Bronchial epithelial cell (primary cell): ENCODE measurements at places on chromosomes 5 and 9. TPM values are rescaled to one million over a fixed set of nuclear protein-coding genes. Genes with fewer than 3 reads are reported as not detected.

- no peak for DNase-seq
These were observed 2.1 kb downstream of the CERCAM start for GRCh38 chr9:128422783-128423150.

DNA sequence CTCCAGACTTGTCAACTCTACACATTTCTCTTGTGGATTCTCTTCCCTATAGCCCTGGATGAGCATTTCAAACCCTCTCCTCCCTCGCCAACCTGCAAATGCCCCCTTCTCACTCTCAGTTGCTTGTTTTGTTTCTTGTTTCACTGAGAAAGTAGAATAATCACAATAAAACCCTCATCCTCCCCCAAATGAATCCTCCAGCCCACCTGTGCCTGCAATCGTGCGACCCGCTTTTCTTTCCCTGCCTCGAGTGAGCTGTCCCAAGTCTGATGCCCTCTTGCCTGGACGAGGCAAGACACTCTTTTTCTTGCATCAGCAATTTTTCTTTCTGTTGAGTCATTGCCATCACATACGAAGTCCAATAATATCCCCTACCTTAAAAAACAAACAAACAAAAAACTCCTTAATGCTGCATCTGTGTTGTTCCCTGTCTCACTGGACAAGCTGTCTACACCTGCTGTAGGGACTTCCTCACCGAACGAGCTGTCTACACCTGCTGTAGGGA lies 3.7 kb upstream of the CACNA1B start:
- no peak for DNase-seq

DNA sequence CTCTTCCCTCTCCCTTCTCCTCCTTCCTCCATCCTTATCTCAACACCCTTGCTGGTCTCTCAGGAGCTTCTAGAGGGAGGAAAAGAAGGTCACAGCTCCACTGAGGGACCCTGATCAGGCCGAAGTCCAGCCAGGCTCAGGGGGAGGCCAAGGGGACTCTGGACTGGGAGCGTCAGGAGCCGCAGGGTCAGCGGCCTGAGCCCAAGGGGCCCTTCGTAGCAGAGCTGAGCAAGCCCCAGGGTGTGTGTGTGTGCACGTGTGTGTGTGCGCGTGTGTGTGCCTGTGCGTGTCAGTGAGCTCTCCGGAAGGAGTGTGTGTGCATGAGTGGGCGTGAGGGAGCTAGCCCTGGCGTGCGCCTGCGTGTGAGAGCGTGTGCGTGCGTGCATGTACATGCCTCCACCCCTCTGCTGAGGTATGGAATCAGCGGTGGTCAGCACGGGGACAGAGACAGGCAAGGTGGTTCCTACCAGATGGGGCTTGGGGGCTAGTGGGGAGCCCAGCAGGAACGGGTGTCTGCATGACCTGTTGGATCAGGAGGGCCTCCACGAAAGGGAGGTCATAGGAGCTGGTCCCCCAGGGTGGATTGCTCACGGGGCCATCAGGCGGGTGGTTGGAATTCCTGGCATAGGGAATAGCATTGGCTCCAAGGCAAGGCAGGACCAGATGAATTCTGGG lies 10.0 kb upstream of the AGPAT2 start:
- peak; percentile 57 for DNase-seq

DNA sequence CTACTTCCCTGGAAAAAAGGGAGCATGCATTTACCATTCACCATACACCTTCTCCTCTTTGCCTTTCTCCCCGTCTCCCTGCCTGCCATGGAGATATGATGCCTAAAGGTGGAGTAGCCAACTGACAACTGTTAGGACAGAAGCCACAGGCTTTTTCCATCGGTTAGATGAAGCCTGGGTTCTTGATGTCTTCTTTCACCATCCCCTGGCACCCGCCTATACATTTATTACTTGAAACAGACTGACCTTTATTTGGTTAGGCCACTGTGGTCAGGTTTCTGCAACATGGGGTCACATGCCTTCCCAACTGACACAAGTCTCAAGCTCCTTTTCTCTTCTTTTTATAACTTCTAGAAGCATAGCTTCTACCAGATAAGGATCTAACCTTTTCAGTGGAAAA lies 7.1 kb downstream of the LCP2 start:
- no peak for DNase-seq

- DNase-seq: no peak
These were observed 85.1 kb upstream of the LRRTM2 start for GRCh38 chr5:138960145-138960692.

- DNase-seq: no peak
These were observed 3.7 kb upstream of the ICE1 start for GRCh38 chr5:5418764-5419163.

The FCN1 gene
- not detected in 2 replicates for total RNA-seq

GRCh38 chr5:81631124-81631523 lies 119.8 kb downstream of the SSBP2 start:
- no peak for DNase-seq

GRCh38 chr9:128097543-128098296 lies 29.7 kb downstream of the SLC25A25 start:
- DNase-seq: no peak

DNA sequence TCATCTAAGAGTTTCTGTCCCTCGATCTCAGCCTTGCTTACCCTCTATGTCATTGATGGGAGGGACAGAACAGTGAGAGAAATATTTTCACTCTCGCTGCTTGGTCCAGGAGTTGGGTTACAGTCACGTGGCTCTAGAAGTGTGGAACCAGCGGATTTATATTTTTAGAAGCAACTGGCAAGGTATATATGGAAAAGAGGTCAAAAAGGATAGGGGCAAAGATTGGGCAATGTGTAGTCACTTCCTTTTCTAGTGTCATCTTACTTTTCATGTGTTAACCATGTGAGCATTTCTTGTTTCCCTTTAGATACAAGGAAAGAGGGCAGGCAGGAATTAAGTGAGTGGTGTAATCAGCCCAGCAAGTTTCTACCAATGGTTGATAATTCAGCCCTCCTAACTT lies 111.5 kb upstream of the ZNF366 start:
- DNase-seq: peak; percentile 37

The CTXN3 gene
- not detected in 2 replicates for total RNA-seq

DNA sequence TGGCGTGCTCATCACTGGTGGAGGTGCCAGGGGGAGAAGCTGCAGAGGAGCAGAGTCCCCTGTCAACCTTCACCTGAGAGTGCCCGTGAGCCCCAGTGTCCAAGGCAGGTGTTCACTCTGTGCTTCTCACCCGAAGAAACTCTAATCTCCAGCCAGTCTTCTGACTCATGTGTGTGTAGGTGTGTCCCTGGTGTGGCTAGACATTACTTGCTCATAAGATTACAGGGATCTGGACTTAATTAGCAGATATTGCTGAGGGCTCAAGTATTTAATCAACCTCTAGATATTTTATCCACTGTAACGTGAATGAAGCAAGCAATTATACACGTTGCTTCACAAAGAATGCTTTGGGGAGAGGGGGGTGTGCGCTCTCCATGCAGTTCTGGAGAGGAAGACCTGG lies 72.5 kb downstream of the MED10 start:
- DNase-seq: peak; percentile 29

DNA sequence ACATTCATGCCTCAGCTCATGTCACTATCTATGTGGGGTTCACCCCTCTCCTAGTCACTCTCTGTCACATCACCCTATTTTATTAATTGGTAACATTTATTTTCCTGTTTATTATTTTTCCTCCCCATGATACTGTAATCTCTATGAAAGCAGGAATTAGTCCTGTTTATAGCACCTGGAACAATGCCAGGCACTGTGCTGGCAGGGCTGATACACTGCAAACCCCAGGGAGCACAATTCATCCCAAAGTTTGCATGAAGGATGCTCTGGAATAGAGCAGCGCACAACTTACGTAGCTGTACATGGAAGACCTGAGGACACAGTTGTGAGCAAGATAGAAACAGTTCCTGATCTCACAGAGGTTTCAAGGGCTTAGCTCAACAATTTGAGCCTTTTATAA lies 103.2 kb downstream of the NSG2 start:
- no peak for DNase-seq

The ACTBL2 gene
- under 0.01 TPM in 1 of 2 replicates, not detected in the other for total RNA-seq

DNA sequence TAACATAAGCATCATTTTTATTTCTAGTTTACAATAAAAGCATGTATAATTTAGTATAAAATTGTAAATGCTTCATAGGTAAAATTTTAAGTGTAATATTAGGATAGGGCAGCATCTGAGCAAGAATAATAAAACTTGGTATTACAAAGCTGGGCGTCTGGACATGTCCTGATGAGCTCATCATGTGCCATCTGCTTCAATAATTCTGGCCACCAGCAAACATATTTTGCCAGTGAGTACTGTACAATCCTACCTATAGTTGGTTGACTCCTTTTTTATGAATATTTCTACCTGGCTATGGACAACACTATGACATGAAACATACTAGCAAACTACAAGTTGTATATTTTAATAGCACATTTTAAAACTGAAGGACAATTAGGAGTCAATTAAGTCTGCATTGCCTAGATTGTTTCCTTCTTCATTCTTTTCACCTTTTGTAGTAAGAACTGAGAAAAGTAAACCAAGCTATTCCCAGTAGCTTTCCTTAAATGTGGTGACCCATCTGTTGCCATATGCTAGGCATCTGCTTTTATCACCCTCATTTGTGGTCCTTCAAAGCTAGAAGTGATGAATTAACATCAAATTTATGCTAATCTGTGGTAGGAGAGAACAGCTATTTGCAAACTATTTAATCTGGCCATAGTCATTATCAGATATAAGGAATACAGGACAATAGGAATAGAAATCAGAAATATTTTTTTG lies 23.4 kb downstream of the LURAP1L start:
- DNase-seq: peak; percentile 91

The PTPN3 gene
- 14.2 and 26.2 TPM in 2 replicates for total RNA-seq

GRCh38 chr9:71637926-71638325 lies 130.4 kb downstream of the CEMIP2 start:
- DNase-seq: no peak

The SHISAL2B gene
- not detected in 2 replicates for total RNA-seq

DNA sequence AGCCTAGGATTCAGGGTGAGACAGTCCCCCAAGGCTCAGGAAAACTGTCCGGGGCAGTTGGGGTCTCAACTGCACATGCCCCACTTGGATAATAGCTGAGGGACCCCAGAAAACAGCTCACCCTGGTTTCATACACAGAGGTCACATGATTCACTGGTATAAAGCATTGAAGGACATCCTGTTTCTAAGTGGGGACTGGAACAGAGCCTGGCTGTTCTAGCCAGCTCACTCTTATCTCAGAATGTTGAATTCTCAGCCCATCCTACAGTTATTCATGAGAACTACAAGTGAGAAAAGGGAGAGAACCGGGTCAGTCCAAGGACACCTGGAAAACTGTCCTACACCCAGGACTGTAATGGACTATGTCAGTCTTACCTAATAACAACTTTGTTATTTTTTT lies 170.9 kb downstream of the FGF1 start:
- DNase-seq: no peak

The CENPH gene
- 3.3 and 5.0 TPM in 2 replicates for total RNA-seq

GRCh38 chr5:12965804-12966203 lies 978.7 kb downstream of the DNAH5 start:
- no peak for DNase-seq

DNA sequence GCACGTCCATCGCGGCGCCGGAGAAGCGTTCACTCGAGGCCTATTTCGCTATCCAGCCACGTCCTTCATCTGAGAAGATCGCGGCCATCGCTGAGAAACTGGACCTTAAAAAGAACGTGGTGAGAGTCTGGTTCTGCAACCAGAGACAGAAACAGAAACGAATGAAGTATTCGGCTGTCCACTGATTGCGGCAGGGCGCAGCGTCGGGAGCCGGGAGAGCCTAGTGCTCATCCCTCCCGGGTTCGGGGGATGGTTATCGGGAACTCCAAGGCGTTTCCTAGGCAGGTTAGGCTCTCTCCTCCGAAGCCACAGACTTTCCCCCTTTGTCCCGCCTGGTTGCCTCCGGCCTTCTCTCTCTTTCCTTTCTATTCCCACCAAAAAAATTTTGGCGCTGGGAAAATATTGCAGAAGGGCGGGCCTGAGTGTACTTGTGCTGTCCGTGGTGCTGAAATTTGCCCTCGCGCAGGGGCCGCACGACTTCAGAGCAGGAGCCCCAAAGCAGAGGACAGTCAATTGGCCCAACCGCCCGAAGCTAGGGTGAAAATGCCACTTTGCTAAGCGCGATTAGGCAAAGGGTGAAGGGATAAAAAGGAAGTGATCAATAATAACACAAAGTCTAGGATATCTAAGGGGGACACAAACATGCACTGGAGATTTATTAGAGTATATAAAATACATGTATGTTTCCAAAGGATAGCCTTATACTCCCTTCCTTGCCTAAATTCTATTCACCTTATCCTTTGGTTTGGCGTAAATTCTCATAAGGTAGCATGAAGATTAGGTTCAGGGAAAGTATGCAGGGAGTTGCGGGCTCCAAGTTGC lies 1.8 kb downstream of the POU4F3 start:
- peak; percentile 28 for DNase-seq

GRCh38 chr5:147234825-147235635 lies at the start of gene STK32A:
Gene STK32A (plus strand): TSS chr5:147235026. CDS start chr5:147239635, 4,609 bp downstream.
- peak; percentile 92 for DNase-seq

The WDR38 gene
- total RNA-seq: not detected in 2 replicates

- DNase-seq: no peak
These were observed 12.6 kb downstream of the LRSAM1 start for GRCh38 chr9:127463911-127464310.

The ELAVL2 gene
- total RNA-seq: 0.26 TPM in 2 replicates
